Fibroblast of lung (primary cell): ENCODE measurements at places on chromosomes 4 and X. TPM values are rescaled to one million over a fixed set of nuclear protein-coding genes. Genes with fewer than 3 reads are reported as not detected.

- no peaks in the 10 kb centered on the region for H3K4me1 ChIP-seq
- no peak overlapping the region for H3K4me3 ChIP-seq
- H3K36me3 ChIP-seq = no peaks in the 10 kb centered on the region
- no peak overlapping the region for H3K27ac ChIP-seq
Measured at GRCh38 chr4:71526637-71527406, 188.0 kb downstream of the SLC4A4 start.

- H3K4me1 ChIP-seq = no peaks in the 10 kb centered on the region
- H3K27ac ChIP-seq = no peak overlapping the region
- DNase-seq = no peak
- no peak overlapping the region for H3K4me3 ChIP-seq
- H3K27me3 ChIP-seq = no peaks in the 10 kb centered on the region
- no peaks in the 10 kb centered on the region for H3K36me3 ChIP-seq
Measured at GRCh38 chrX:100931925-100932285, 3.2 kb upstream of the XKRX start.

- no peak overlapping the region for H3K4me3 ChIP-seq
- no peaks in the 10 kb centered on the region for H3K4me1 ChIP-seq
- H3K27ac ChIP-seq = no peak overlapping the region
- H3K36me3 ChIP-seq = no peaks in the 10 kb centered on the region
Measured at GRCh38 chrX:108072746-108073145, 18.6 kb downstream of the PSMD10 start.

GRCh38 chr4:38891051-38891983 is 23.7 kb downstream of the FAM114A1 start:
- H3K4me1 ChIP-seq = peaks cover 13% of the 10 kb centered on the region
- no peak overlapping the region for H3K4me3 ChIP-seq
- no peaks in the 10 kb centered on the region for H3K27me3 ChIP-seq
- DNase-seq = no peak
- peaks cover 15% of the 10 kb centered on the region for H3K36me3 ChIP-seq

ETDA gene
- not detected in 2 replicates for polyA plus RNA-seq

- no peak for DNase-seq
- no peak overlapping the region for H3K4me3 ChIP-seq
- peaks cover 3% of the 10 kb centered on the region for H3K27me3 ChIP-seq
- H3K27ac ChIP-seq = no peak overlapping the region
Measured at GRCh38 chr4:40585201-40585799, 44.4 kb downstream of the RBM47 start.

- H3K36me3 ChIP-seq = no peaks in the 10 kb centered on the region
- no peaks in the 10 kb centered on the region for H3K27me3 ChIP-seq
- no peaks in the 10 kb centered on the region for H3K4me1 ChIP-seq
- DNase-seq = peak; percentile 27
- no peak overlapping the region for H3K27ac ChIP-seq
Measured at GRCh38 chr4:23884741-23885140, 5.1 kb downstream of the PPARGC1A start.

GIMD1 gene
- polyA plus RNA-seq = not detected in 2 replicates

GRCh38 chr4:149238097-149238496 is 577.5 kb downstream of the IQCM start:
- no peak overlapping the region for H3K4me3 ChIP-seq
- no peak overlapping the region for H3K27ac ChIP-seq
- no peaks in the 10 kb centered on the region for H3K27me3 ChIP-seq
- no peaks in the 10 kb centered on the region for H3K36me3 ChIP-seq
- DNase-seq = no peak

- no peak overlapping the region for H3K27ac ChIP-seq
- no peaks in the 10 kb centered on the region for H3K27me3 ChIP-seq
- no peak overlapping the region for H3K4me3 ChIP-seq
- DNase-seq = no peak
Measured at GRCh38 chr4:5735463-5735862, 24.5 kb downstream of the EVC start.

GRCh38 chr4:126207910-126208309 is 893.2 kb downstream of the FAT4 start:
- no peaks in the 10 kb centered on the region for H3K4me1 ChIP-seq
- no peak overlapping the region for H3K4me3 ChIP-seq
- no peak for DNase-seq
- H3K36me3 ChIP-seq = no peaks in the 10 kb centered on the region
- no peaks in the 10 kb centered on the region for H3K27me3 ChIP-seq
- no peak overlapping the region for H3K27ac ChIP-seq

DNA sequence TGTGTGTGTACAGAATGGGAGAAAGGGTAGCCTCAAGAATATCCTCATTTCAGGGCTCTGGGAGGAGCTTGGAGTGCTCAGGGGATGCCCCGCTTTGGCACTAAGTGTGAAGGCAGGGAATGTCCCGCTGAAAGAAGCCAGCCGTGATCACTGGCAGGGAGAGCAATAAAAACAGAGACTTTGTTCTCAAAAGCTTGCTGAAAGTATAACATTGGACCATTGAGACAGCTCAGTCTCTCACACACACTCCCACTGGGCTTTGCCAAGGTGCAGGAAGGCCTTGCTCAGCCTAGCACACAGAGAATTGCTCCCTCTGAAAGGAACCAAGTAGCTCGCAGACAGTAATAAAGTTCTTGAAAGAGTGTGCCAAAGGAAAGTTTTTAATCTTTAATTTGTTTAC is 143.8 kb upstream of the SLITRK2 start:
- H3K4me3 ChIP-seq = no peak overlapping the region
- no peaks in the 10 kb centered on the region for H3K27me3 ChIP-seq
- no peak for DNase-seq
- no peaks in the 10 kb centered on the region for H3K4me1 ChIP-seq

XIAP gene
- polyA plus RNA-seq = 21.5 and 21.8 TPM in 2 replicates

DNA sequence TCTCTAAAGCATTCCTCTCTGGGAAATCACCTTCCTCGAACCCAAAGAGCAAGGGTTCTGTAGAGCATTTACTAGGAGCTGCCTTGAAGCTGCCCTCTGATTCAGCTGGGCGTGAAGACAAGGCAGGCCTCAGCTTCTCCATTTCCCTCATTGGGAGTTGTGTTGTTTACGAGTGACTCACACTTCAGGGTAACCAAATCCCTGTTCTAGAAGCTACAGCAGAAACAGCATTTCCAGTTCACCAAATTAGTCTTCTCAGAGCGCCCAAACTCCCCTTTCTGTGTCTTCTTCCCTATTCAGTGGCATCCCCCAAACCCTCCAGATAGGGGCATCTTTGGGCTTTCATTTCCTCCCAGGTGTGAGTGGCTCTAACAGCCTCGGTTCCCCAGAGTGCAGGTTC is 863 bp upstream of the XPNPEP2 start:
- H3K27ac ChIP-seq = no peak overlapping the region
- H3K27me3 ChIP-seq = no peaks in the 10 kb centered on the region
- H3K4me1 ChIP-seq = peaks cover 3% of the 10 kb centered on the region
- peak; percentile 70 for DNase-seq

NMU gene
- polyA plus RNA-seq = 0.08 and 0.12 TPM in 2 replicates

HTN1 gene
- polyA plus RNA-seq = not detected in 2 replicates

GRCh38 chrX:113833096-113834055 is 750.5 kb upstream of the HTR2C start:
- H3K4me1 ChIP-seq = no peaks in the 10 kb centered on the region
- H3K27me3 ChIP-seq = no peaks in the 10 kb centered on the region
- no peaks in the 10 kb centered on the region for H3K36me3 ChIP-seq
- H3K4me3 ChIP-seq = no peak overlapping the region
- peak; percentile 16 for DNase-seq

DNA sequence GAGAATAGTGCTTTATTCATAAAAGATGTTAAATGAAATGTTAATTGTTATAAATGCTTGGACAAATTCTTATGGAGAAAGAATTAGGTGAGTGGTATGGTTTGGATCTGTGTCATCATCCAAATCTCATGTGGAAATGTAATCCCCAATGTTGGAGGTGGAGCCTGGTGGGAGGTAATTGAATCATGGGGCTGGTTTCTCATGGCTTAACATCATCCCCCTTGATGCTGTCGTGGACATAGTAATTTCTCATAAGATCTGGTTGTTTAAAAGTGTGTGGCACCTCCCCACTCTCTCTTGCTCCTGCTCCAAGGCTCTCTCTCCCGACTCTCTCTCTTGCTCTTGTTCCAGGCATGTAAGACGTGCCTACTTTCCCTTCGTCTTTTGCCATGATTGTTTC is 22.5 kb downstream of the GYPE start:
- H3K4me1 ChIP-seq = no peaks in the 10 kb centered on the region
- DNase-seq = no peak
- no peak overlapping the region for H3K4me3 ChIP-seq
- no peak overlapping the region for H3K27ac ChIP-seq

GYPE gene
- 1.3 and 2.0 TPM in 2 replicates for polyA plus RNA-seq

DNA sequence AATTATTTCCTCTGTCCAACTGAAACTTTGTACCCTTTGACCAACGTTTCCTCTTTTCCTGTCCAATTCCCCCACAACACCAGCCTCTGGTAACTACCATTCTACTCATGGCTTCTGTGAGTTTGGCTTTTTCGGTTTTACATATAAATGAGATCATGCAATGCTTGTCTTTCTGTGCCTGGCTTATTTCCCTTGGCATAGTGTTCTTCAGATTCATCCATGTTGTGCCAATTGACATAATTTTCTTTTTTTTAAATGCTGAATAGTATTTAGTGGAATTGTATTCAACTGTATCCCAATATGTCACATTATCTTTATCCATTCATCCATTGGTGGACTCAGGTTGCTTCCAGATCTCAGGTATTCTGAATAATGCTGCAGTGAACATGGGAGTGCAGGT is 222.5 kb upstream of the GALNTL6 start:
- no peaks in the 10 kb centered on the region for H3K36me3 ChIP-seq
- no peak overlapping the region for H3K4me3 ChIP-seq
- H3K27me3 ChIP-seq = no peaks in the 10 kb centered on the region
- no peak for DNase-seq
- no peaks in the 10 kb centered on the region for H3K4me1 ChIP-seq
- H3K27ac ChIP-seq = no peak overlapping the region

DNA sequence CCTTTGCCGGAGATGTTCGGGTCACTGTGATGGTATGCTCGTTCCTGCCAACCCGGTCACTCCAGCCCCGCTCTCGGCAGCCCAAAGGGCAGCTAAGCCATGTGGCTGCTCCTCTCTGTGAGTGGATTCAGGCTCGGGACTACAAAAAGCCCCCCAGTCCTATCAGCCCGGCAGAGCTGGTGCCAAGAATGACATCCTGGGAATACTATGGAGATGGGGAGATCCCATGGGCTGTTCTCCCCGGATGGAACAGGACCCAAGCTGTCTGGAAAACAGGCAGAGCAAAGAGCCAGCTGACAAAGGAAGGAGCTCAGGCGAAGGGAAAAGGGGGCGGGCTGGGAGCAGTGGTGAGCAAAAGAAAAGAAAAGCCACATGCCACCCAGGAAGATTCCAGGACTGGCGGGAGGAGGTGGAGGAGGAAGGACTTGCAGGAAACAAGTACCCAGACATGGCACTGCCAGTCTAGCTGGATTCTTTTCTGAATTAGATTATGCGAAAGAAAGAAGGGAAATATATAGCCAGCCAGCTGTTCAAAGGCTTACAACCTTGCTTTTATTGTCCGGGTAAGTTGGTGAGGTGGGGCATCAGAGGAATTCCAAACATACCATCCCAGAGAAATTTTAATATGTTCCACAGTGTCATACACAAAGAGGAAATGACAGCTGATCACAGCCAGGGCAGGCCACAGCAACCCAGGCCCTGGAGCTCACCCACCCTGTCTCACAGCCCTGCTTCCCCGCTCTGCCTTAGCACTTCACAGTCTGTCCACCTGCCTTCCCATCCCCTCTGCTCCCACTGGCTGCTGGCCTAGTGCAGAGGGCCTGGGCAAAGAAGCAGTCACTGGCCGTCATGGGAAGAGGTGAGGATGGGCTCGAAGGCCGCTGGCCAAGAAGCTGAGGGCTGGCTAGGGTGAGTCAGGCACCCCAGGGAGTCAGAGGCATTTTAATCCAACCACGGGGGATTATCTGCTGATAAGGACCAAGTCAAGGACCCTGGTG is 3.4 kb downstream of the NDP start:
- H3K27me3 ChIP-seq = no peaks in the 10 kb centered on the region
- H3K4me1 ChIP-seq = no peaks in the 10 kb centered on the region
- no peak overlapping the region for H3K4me3 ChIP-seq
- no peak overlapping the region for H3K27ac ChIP-seq

DNA sequence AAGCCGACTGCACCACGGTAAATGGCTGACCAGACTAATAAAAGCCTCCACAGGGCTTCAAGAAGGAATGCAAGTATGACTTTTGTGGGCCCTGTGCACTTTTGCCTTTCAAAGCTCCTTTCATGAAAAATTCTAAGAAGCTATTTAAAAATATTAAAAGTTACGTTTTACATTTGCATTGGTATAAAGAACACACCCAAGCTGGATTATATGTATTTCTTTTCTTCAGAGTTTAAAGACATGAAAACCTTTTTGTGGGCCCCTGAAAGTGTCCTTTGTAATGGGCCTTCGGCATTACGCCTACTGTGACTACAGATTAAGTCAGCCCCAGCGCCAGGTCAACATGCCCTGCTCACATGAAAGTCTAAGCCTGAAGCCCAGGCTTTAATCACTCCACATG is 20.5 kb upstream of the ASB5 start:
- no peak overlapping the region for H3K4me3 ChIP-seq
- no peaks in the 10 kb centered on the region for H3K27me3 ChIP-seq
- peaks cover 2% of the 10 kb centered on the region for H3K4me1 ChIP-seq
- H3K27ac ChIP-seq = no peak overlapping the region
- no peak for DNase-seq

DNA sequence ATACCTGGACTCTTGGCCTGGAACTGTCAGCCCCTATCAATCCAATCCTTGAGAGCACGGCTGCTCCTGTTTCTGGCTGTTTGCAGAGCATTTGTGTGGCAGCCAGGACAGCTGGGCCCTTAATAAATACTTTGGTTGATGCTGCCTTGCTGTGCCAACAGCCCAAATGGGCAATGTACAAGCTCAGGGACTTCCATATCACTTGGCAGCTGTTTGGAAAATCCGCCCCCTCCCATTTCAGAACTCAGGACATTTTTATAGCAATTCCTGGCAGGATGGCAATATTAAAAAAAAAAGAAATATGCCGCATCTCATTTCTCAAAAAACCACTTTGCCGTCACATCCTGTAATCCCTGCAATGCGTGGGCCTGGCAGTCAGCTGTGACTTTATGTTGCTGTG is 218.9 kb downstream of the HS3ST1 start:
- H3K27me3 ChIP-seq = no peaks in the 10 kb centered on the region
- no peak overlapping the region for H3K27ac ChIP-seq
- H3K4me3 ChIP-seq = no peak overlapping the region
- no peak for DNase-seq
- no peaks in the 10 kb centered on the region for H3K36me3 ChIP-seq
- H3K4me1 ChIP-seq = no peaks in the 10 kb centered on the region

GRCh38 chr4:125639182-125639621 is 324.4 kb downstream of the FAT4 start:
- H3K27ac ChIP-seq = no peak overlapping the region
- H3K27me3 ChIP-seq = no peaks in the 10 kb centered on the region
- H3K4me1 ChIP-seq = peaks cover 5% of the 10 kb centered on the region
- peak; percentile 13 for DNase-seq
- H3K36me3 ChIP-seq = no peaks in the 10 kb centered on the region

WDR17 gene
- 1.0 and 1.7 TPM in 2 replicates for polyA plus RNA-seq

COL4A6 gene
- polyA plus RNA-seq = 0.15 and 1.4 TPM in 2 replicates

- no peaks in the 10 kb centered on the region for H3K36me3 ChIP-seq
- no peaks in the 10 kb centered on the region for H3K27me3 ChIP-seq
- H3K4me1 ChIP-seq = peaks cover 32% of the 10 kb centered on the region
- no peak overlapping the region for H3K27ac ChIP-seq
- DNase-seq = no peak
- H3K4me3 ChIP-seq = no peak overlapping the region
Measured at GRCh38 chr4:123787512-123788080, 391.0 kb downstream of the SPRY1 start.

GRCh38 chr4:173746424-173746823 is 216.4 kb upstream of the HAND2 start:
- DNase-seq = no peak
- no peaks in the 10 kb centered on the region for H3K36me3 ChIP-seq
- H3K27me3 ChIP-seq = no peaks in the 10 kb centered on the region
- H3K4me1 ChIP-seq = no peaks in the 10 kb centered on the region

MAGEE1 gene
- 0.38 and 0.52 TPM in 2 replicates for polyA plus RNA-seq
